ENCODE measurements at places on chromosomes 2 and 18.

DNA sequence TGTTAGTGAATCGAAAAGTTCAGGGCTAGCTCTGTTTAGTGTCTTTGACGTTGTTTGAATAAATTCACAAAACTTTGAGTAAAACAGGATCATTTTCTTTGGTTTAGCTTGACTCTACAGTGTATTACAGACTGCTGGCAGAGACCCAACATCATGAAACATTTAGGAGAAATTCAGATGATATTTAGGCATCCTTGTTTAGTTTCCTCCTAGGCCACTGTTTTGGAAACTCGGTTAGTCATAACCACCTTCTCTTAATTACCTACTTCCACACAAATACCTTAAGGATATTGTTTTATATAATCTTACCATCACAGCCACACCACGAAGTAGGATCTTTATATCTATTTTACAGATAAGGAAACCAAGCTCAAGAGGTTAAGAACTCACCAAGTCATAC, 7.8 kb downstream of the LIMS1 start:
- no peak for DNase-seq

- DNase-seq, result no peak
These were observed 31.8 kb downstream of the AGFG1 start for GRCh38 chr2:227503433-227504406.

DNA sequence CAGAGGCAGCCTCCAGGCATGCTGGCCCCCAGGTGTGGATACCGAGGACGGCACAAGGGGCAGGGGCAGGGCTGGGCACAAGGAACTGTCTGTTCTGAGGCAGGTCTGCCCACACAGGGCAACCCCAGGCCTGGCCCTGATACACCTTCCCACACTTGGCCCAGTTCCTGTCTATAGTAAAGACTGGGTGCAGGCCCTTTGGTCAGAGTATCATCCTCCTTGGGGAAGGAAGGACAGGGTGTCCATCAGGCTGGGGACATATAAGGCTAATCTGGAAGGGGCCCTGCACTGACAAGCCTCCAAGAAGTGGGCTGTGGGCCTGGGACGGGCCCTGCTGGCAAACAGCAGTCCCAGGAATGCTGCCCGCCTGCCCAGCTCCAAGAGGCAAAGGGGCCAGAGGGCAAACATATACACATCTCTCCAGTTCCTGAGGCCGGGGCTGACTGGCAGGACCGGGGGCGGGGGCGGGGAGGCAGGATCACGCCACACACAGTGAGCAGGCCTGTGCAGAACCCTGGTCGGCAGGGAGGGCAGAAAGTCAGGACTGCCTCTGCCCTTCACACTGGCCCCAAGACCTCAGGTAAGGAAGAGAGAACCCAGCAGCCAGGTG, 18.9 kb downstream of the SDC1 start:
- no peak for DNase-seq

DNA sequence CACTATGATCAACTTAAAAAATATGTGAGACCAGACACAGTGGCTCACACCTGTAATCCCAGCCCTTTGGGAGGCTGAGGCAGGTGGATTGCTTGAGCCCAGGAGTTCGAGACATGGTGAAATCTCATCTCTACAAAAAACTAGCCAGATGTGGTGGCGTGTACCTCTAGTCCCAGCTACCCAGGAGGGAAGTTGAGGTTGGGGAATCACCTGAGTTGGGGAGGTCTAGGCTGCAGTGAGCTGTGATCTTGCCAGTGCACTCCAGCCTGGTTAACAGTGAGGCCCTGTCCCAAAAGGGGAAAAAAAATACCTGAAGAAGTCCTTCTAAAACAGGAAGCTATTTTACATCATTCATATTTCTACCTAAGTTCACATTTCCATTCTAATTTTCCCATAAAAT, 144.0 kb downstream of the EML6 start:
- no peak for DNase-seq

DNA sequence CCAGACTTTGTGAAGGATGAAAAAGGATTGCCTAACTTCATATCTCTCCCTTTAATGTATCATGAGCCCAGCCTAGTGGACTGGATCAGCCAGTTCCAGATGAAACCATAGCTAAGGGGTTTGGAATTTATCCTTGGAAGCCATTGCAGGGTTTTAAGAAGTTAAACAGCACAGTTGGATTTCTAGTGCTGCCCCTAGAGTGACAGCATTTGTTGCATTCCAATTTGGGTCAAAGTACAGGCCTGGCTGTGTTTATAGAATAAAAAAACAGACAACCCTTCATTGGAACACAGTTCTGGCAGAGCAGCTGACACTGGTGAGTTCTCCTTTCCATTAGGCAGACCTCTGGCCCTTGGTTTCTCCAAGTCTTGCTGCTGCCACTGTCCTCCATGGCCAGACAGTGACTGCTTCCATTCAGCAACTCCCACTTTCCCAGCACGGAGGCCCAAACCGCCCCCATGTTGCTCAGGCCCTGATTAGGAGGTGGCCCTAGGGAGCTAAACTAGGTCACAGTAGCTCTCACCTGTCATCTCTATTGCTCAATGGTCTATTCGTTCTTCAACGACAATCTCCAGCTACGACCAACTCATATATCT, 8.0 kb downstream of the GPR39 start:
- DNase-seq, result peak; percentile 20

- DNase-seq, result no peak
These were observed 1.5 kb downstream of the ESCO1 start for GRCh38 chr18:21598726-21599584.

GRCh38 chr2:210873631-210874030, 317.2 kb downstream of the CPS1 start:
- no peak for DNase-seq

DNA sequence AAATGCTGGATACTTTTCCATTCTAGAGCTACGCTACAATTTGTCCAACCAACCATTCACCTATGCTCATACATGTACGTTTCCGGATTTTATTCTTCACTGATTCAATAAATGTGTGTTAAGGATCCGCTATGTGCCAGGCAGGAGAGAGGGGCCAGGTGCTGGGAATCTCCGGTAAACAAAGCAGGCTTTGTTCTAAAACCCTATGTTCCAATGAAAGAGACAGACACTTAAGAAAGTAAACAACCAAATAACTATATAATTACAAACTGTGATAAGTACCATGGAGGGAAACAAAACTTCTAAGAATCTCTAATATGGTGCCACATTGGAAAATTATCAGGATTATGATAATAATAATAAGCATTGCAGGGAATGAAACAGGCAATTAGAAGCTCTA, 22.2 kb upstream of the POMC start:
- DNase-seq, result no peak

DNA sequence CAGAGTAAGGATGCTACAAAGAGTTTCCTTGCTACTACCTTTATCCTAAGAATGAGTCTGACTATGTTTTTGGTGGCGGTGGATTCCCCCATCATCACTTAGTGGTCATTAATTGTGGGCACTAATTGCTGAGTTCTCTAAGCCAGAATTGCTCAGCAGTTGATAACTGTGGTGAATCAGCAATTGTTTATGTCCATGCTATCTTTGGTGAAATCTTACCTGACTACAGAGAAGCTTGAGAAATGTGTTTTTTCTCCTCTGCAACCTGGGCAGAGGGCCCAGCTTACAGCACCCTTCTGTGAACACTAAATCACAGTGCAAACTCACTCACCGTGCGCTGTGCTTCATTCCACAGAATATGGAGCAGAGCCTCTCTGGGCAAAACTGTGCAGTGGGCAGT, 683.6 kb downstream of the CNTNAP5 start:
- no peak for DNase-seq

DNA sequence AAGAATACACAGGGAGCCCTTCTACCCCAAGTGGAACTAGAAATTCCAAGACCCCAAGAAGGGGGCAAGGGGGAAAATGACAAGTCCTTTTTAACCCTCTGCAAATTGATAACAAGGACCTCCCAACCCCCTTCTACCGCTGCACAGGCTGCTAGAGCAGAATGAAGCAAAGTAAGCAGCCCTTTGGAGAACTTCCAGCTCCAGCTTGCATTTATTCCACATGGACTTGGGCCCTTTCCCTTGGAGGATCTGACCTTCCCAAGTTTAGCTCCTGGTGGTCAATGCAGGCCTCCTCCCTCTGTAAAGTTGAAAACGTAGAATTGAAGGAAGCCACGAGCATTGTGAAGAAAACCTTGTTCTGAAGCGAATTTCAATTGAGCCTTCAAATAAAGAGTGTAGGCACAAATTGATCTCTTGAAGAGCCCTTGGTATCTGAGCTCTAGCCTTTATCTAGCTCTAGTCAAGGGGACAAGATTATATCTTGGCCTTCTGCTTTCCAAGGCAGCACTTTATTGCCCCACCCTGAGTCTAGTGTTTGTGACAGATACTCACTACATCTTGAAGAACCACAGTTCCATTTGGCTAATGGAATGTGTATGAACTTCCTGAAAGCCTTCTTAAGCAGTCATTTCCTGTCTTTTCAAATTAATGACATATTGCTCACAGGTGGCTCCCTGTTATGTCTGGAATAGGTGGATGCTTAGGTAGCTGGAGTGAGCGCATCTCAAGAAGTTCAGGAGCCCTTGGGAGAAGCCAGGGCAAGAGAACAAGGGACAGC, 37.2 kb downstream of the SLC14A2 start:
- DNase-seq, result no peak

- DNase-seq, result no peak
These were observed 8.0 kb downstream of the PCARE start for GRCh38 chr2:29066271-29066860.
